Right lobe of liver (tissue), 6 donors: ENCODE measurements at places on chromosomes 4 and X. TPM values are rescaled to one million over a fixed set of nuclear protein-coding genes. Genes with fewer than 3 reads are reported as not detected.

DNA sequence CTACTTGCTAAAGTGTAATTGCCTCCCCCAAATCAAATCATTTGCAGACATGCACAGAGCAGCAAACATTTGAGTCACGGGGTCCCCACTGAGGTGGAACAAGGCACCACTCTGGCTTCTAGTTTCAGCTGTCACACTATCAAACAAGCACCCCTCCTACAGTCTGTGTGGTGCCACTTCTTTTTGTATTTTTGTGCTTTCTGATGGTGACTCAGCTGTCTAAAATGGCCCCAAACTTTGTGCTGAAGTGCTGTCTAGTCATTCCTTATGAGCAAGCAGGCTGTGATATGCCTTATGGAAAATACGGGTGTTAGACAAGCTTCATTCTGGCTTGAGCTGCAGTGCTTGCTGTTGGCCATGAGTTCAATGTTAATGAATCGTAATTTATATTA is 15.4 kb downstream of the IGFBP7 start:
- DNase-seq: no peak

GRCh38 chrX:136975684-136976470 is 57.9 kb downstream of the GPR101 start:
- DNase-seq: no peak

DNA sequence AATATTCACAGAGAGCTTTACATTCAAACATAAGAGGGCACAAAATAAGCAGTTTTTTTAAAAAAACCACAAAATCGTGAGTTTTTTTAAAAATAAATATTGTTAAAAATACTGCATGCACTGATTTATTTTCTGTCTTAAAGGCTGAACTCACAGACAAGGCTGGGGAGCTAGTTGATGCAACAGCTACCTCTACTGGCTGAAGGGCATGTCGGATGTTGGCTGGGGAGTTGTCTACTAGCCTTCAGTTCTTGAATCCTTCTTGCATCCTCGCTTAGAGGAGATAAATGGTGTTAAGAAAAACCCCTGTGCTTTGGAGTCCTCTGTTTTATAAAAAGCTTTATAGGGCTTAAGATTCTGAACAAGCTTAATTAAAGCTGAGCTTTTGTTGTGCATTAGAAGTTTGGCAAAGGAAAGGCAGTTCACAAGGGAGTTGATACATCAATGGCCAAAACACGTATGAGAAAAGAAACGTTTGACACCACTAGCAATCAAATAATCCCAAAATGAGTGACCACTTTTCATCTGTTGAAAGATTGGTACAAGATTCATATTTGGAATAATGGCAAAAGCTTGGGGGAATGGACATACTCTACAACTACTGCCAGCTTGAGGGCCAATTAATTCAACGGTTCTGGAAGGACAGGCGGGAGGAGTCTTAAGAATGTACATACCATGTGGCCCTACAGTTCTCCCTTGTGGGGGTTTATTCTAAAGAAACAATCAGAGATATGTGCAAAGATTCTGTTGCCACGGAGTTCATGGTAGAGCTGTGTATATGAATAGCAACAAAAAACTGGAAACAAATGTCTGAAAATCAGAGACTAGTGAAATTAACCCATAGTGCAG is 94.7 kb downstream of the SEL1L3 start:
- peak; percentile 34 for DNase-seq

- no peak for DNase-seq
Measured at GRCh38 chr4:105060628-105061027, 86.0 kb upstream of the TET2 start.

DNA sequence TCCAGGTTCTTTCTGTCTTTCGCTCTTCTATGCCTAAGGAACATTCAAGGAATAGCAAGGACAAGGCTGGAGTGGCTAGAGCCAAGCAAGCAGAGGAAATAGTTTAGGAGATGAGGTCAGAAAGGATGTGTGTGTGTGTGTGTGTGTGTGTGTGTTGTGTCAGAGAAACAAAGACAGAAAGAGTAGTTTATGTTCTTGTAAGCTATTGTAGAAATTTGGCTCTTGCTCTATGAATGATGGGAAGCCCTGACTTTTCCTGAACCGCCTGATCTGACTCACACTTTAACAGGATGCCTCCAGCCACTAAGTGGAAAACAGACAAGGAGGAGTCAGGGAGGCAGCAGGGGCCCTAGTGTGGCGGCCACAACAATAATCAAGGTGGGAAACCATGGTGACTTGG is 39.7 kb downstream of the LGI2 start:
- no peak for DNase-seq

DNA sequence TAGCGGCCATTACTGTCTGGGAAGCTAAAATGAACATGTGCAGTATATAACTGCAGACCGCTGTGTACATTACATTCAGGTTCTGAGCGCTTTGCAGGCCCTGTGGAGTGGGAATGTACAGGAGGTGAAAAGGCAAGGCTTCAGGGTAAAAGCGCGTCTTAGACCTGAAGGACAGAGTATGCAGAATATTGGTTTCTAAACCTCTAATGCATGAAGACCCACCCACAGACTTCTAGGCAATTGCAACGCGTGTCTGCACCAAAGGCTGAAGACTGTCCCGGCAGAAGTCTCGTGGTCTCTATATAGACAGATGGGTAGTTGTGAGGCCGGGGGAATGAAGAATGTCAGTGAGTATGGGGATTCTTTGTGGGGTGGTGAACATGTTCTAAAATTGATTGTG is 5.4 kb downstream of the MAP7D2 start:
- no peak for DNase-seq

GRCh38 chr4:3467601-3468031 is 4.5 kb downstream of the DOK7 start:
- no peak for DNase-seq

- no peak for DNase-seq
Measured at GRCh38 chr4:150739591-150739990, 157.6 kb downstream of the MAB21L2 start.

DNA sequence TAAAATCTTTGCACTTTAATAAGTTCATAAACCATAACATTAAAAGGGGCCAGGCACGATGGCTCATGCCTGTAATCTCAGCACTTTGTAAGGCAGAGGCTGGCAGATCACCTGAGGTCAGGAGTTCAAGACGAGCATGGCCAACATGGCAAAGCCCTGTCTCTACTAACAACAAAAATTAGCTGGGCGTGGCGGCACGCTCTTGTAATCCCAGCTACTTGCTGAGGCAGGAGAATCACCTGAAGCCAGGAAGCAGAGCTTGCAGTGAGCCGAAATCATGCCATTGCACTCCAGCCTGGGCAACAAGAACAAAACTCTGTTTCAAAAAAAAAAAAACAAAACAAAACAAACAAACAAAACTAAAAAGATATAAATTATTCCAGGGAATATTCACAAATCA is 595.2 kb upstream of the LCORL start:
- DNase-seq: no peak

DNA sequence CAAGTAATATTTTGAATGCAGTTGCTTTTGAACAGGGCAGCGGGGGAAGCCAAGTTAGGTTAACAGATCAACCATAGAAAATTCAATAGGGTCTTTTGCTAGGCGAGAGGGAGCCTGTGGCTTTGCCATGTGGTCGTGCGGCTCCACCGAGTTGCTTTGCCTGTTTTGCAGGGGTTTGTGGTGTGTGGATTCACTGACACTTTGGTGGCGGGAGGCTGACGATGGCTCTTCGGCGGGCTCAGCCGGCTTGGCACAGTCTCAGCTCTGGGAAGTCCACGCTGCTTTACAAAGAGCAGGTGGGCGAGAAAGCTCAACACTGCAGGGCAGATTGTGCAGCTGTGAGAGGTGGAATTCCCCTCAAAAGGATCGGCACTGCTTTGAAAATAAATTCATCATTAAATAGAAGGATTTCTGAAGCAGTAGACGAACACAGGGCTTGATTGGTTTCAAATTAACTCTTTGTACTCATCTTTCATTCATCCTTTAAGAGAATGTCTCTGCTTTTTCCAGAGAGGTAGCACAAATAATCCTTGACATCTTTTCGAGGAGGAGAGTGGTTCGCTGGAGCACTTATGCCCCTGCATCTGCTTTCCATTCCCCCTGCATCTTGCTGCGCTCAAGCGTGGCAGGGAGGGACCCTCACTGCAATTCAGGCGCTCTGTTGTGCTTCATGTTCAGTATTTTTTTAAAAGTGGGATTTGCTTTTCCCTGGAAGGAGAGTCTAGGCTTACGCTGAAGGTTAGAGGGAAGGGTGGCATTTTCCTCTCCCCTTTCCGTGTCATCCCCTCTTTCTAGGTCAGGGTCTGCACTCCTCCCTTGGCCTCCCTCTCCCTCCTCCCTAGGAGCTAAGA is 201.8 kb upstream of the LEF1 start:
- DNase-seq: no peak

DNA sequence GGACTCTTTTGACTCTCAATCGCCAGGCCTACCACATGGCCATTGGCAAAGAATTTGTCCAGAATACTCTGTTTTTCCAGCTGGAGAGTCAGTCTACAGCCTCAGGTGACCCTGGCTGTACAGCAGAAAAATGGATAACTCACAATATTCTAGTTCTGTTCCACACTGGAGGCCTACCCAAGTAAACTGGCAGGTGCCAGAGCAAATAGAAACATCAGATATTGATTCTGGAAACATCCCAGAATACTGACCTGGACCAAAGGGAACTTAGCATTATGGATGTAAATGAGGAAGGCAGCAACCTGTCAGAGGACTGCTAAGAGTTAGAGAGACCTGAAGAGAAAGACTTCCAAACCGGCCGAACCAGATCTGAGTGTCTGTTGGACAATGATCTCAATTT is 147.9 kb upstream of the SMAD1 start:
- DNase-seq: peak; percentile 55

GRCh38 chrX:134396174-134396573 is 63.8 kb upstream of the HPRT1 start:
- no peak for DNase-seq

- DNase-seq: no peak
Measured at GRCh38 chr4:168773388-168774195, 236.5 kb downstream of the CBR4 start.

- DNase-seq: no peak
Measured at GRCh38 chr4:25800245-25800644, 62.5 kb downstream of the SEL1L3 start.

- DNase-seq: no peak
Measured at GRCh38 chr4:11545651-11546050, 117.0 kb upstream of the HS3ST1 start.

- DNase-seq: no peak
Measured at GRCh38 chrX:31336419-31336818, 264.6 kb upstream of the FTHL17 start.

GRCh38 chrX:2577844-2578466 is 77.2 kb upstream of the DHRSX start:
- DNase-seq: no peak

DNA sequence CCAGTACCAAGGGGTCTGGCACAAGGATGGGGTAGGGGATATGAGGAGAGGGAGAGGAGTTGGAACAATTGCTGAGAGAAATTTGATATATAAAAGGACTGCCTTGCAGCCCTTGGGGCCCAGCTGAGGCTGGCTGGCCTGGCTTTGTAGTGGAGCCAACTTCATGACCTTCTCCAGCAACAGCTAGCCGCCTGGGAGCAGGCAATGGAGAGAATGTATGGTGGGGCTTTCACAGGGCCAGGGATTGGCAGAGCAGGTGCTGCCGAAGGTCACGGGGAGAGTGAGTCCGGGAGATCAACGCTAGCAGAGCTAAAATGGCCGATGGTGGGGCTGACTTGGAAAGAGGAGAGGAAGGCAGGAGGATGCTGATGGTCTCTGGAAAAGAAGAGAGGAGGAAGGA is 120.4 kb upstream of the SMIM10 start:
- DNase-seq: no peak

Gene GPC4
- total RNA-seq: 2.3 TPM

Gene PROM1
- total RNA-seq: 2.1 TPM

Gene AVPR2
- total RNA-seq: not detected

Gene TNMD
- total RNA-seq: not detected

Gene CITED1
- not detected for total RNA-seq

Gene PCSK1N
- not detected for total RNA-seq

Gene ZFYVE28
- 2.5 TPM for total RNA-seq
